ELR (cell line): ENCODE measurements at places on chromosomes 5 and 9.

DNA sequence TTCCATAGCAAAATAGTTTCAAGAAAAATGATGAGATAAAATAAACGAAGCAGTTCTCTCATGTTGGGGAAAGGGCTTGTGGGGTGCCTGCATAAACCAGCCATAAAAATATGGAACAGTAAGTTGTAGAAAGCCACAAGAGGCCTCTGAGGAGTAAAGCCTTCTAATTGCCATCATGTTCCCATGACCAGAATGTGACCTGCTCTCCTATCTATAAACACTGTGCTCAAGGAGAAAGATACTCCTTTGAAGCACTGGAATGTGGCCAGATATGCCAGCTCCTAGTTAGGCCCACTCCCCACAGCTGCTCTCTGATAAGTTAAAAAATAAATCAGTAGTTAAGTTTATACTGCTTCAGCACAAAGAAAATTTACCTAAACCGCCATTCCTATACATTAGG lies 65.8 kb downstream of the SETX start:
- DNase-seq, result no peak

GRCh38 chr5:176171171-176171760 lies 67.0 kb upstream of the SIMC1 start:
- DNase-seq, result no peak

DNA sequence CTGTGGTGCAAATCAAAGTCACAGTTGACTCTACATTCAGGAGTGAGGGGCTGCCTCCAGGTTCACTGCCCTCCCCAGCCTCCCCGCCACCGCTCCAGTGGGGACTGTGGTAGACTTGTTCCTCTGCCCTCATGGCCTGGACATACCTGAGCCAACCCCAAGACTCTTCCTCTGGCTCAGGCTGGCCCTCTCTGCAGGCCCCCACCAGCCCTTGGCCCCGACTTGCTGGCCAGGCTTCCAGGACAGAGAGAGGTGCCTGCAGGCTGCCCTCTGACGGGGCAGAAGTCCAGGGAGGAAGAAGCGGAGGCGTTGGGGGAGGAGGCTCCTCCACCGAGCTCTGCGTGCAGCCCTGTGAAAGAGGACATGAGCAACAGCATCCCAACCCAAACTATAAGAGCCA lies 2.8 kb upstream of the SARDH start:
- DNase-seq, result no peak

DNA sequence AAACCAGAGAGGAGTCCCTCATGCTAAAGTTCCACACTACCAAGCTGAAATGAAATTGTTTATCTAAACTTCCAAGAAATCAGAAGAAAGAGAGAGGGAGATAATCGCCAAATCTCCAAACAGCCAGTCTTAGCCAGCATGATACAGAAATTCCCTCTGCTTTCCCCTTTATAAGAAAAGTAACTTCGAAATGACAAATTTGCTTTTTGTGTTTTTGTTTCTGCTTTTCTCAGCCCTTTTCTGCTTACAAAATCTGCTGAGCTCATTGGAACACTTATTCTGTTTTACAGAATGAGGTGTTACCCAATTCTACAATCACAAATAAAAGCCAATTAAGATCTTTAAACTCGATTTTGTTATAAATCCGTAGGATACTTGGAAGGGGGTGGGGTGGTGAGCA lies 72.9 kb downstream of the SFXN1 start:
- no peak for DNase-seq

DNA sequence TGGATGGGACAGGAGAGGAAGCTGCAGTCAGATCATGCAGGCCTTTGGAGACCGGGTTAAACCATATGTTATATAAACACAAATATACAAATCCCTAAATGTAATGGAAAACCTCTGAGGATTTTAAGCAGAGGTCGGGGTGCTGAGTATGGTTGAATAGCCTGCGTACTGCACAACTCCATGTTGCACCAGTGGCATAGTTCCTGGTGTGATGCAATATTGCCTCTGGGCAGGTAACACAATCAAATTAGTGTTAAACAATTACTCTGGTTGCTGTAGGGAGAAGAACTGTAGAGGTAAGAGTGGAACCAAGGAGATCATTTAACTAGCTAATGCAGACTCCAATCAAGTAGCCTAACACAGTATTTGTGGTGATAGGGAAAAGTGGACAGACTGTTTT lies 21.3 kb upstream of the RNF145 start:
- no peak for DNase-seq

DNA sequence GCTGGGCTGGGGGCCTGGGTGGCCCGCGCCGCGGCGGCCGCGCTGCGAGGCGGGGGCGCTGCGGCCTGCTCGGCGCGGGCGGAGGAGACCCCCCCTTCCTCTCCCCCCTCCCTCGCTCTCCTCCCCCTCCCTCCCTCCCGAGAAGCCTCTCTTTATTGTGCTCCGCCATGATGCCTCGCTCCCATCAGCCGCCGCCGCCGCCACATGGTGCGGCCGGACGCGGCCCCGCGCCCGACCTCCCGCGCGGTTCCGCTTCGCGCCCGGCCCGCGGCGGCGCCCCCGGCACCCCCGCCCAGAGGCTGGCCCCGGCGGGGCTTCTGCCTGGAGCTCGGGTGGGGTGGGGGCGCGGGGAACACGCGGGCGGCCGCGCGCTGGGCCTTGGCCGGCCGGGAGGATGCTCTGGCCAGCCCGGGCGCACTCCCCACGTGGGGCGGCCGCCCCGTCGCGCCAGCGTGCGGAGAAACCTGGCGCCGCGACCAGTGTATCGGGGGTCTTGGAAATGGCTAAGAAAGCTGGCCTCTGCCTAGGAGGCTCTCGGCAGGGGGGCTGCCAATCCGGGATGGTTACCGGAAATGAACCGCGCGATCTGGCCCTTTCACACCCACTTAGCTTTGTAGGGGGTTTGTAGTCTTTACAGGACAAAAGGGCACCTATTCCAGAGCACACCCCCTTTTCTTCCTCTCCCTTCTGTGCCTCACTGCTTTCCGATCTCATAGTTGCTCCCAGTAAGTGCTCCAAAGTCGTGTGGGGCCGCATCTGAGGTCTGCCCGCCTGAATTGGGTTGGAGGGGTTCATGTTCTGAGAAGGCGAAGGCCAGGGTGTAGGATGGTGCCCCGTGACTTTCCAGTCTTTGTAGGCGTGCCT lies 1.0 kb downstream of the SET start:
- peak; percentile 63 for DNase-seq

GRCh38 chr9:124389146-124389939 lies 25.9 kb downstream of the PSMB7 start:
- no peak for DNase-seq

GRCh38 chr9:123065196-123065595 lies 31.7 kb downstream of the GPR21 start:
- DNase-seq, result no peak

GRCh38 chr5:56476487-56476856 lies 243.3 kb upstream of the ANKRD55 start:
- DNase-seq, result no peak

GRCh38 chr5:73942783-73943182 lies 316.8 kb downstream of the ARHGEF28 start:
- DNase-seq, result no peak

- no peak for DNase-seq
These were observed 19.8 kb upstream of the TXNDC8 start for GRCh38 chr9:110357505-110357904.

DNA sequence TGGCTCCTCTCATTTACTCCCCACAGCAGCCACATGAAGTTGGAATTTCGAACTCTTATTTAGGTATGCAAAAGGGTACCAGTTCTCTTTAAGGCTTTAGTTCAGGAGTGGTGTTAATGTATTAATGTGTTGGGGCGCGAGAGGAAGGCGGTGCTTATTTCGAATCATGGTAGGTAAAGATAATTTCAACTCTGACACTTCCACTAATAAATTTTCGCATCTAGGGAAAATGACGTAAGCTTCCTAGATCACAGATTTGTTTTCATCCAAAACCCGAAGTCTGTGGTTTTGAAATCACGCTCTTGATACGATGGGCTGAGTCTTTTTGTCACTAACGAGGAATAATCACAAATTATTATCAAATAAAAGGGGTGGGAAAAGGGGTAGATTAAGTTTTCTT lies 681 bp downstream of the PPWD1 start:
- DNase-seq, result no peak

DNA sequence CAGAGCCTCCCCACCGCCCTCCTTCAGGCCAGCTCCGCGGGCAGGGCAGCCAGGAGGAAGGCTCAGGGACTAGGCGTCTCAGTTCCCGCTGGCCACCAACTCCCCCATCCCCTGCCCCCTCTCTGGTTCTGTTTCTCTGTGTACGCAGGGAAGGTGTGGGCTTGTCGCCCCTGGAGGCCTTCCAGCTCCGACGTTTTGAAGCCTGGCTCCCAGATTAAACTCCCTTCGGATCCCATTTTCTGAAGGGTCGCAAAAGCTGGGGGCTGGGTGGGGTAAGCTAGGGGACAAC lies 346 bp downstream of the ATOX1 start:
- peak; percentile 46 for DNase-seq

GRCh38 chr5:80860924-80861613 lies 99.1 kb upstream of the RASGRF2 start:
- no peak for DNase-seq

DNA sequence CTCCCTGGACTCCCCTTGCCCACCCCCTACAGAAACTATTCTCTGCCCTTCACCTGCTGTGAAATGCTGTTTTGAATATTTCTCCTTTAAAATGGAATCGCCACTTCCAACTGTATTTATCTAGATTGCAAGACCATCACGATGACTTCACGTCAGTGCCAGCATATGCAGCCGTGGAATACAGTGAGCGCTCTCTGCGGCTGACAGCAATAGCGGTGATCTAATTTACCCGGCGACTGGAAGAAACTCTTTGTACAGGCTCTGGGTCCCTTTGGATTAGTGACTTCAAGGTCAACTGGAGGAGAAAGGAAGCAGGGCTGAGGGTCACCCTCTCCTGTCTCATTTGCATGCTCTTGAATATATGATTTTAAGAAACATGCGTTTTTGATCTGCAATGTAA lies 192.0 kb downstream of the IRX1 start:
- DNase-seq, result no peak

DNA sequence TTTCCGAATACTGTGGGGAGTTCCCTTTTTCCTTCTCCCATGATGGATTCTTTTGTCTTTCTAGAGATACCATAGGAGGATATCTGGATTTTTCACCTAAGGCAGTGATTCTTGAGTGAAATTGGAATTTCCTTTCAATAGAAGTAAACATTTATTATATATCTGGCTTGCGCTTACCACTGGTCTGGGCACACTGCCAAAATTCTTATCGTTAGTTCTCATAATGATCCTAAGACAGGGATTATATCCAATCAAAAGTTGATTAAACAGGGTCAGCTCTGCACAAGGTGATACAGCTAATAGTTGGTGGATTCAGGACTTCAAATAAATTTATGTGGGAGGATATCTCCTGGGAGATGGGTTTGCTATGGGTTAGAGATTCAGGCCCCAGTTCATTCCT lies 9.6 kb downstream of the TLE4 start:
- peak; percentile 76 for DNase-seq

DNA sequence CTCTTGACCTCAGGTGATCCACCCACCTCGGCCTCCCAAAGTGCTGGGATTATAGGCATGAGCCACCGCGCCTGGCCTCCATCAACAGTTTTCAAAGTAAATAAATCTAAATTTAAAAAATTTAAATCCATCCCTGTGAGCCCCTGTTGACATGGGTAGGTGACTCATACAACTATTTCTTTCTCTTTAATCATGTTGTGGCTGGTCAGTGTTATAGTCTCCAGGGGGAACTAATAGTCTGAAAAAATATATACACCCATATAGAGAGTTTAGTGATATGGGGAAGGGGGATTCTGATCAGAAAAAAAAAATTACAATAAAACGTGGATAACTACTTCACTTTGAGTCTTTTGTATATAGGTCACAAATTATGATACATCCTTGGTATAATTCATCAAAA lies 159.2 kb downstream of the ZNF608 start:
- DNase-seq, result no peak

GRCh38 chr5:50800410-50800809 lies 134.0 kb downstream of the PARP8 start:
- no peak for DNase-seq
